ENCODE measurements at places on chromosomes 12 and 14.

- DNase-seq: no peak
Measured at GRCh38 chr14:86575141-86575540, 1045.2 kb downstream of the FLRT2 start.

DNA sequence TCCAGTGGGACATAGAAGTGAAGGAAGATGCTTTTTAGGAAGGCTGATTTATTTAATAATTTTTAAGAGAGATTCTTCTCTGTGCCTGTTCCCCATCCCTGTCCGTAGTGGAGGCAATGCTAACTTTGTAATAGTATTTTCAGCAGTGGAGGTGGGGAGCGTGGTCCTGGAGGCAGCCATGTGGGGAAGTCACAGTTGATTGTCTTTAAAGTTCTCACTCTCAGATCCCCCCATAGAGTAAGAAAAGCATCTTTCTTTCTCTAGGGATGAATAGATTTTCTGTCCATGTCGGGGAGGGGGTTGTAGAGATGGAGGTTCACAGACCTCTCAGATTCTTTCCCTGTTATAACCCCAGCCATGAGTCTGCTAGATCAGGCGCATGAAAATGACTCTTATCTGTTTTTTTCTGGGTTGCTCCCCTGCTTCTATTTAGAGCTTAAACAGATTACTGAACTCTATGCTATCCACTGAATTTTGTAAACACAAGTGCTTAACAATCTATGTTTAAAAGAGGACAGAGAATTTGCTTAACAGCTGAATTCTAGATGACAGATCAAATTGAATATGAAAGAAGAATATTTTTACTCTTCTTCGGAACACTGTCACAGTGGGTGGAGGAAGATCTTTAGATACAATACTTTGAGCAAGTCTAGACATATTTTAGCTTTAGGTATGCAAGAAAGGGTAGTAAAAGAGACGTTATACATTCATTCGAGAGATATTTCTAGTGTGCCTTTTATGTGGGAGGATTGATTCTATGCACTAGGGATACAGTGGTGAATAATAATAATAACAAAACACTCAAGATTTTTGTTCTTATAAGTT lies 25.3 kb downstream of the TMEM117 start:
- no peak for DNase-seq

DNA sequence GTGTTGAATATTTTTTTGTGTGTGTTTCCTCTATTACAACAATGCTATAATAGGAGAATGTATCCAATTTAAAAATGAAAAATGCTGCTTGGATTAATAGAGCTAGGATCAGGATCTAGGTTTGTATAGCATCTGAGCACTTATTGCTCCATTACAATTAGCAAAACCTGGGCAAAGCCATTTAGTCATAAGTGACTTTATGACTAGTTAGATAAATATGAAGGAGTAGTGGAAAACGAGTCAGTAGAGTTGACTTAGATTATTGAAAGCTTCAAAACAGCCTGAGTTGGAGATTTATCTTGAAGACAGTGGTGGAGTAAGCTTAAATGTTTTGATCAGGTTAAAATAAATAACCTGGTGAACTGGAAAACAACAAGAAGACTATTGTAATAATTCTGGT lies 2.8 kb downstream of the MED21 start:
- no peak for DNase-seq

DNA sequence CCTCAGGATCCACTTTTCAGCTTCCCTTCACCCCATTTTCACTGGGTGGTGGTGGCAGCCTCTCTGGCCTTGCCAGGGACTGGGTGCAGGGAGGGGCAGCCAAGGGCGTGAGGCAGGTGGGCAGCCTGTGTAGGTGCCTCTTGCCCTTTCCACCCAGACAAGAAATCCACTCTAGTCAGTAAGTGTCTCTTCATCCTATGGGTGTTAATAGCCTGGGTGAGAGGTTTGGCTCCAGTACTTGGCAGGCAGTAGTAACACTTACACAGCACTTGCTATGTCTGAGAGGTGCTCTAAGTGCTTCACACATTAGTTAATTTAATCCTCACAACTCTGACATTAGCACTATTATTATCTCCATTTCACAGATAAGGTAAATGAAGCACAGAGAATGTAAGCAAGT lies 171.9 kb downstream of the EMP1 start:
- DNase-seq: no peak

DNA sequence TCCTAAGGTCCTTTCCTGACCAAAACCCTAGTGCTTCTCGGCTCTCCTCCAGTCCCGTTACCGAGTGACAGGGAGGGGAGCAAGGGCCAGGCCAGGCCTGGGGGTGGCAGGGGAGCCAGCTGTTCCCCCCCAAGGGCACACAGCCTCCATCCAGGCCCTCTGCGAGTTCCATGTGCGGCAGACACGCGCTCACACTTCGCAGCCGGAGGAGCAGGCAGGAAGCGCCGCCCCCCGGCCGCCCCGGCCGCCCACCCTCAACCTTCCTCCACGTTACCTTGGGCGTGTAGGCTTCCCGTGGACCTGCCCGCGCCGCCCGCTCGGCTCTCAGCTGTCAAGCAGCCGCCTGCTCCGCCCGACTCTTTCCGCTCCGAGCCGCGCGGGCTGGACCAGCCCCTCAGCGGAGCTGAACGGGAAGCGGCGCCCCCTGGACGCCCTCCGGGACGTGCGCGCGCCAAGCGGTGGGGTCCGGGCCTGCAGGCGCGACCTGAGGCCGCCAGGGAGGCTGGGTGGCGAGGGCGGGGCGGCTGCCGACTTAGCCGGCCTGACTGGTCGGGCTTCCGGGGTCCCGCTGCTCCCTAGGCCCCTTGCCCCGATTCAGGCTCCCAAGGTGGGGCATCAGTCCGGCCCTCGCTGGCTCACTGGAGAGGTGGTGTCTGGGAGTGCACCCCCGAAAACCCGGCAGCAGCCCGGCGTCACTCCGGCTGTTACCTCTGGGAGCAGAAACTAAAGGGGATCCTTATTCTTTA lies at the start of gene CRACR2A:
TSS of gene CRACR2A (minus strand) at position 369 of the 746 bp plus-strand sequence. CDS start 56,110 bp downstream, outside the sequence.
- peak; percentile 72 for DNase-seq

- DNase-seq: no peak
Measured at GRCh38 chr14:89941830-89942377, 12.6 kb downstream of the EFCAB11 start.

GRCh38 chr14:29111554-29111953 lies 345.0 kb downstream of the FOXG1 start:
- no peak for DNase-seq

DNA sequence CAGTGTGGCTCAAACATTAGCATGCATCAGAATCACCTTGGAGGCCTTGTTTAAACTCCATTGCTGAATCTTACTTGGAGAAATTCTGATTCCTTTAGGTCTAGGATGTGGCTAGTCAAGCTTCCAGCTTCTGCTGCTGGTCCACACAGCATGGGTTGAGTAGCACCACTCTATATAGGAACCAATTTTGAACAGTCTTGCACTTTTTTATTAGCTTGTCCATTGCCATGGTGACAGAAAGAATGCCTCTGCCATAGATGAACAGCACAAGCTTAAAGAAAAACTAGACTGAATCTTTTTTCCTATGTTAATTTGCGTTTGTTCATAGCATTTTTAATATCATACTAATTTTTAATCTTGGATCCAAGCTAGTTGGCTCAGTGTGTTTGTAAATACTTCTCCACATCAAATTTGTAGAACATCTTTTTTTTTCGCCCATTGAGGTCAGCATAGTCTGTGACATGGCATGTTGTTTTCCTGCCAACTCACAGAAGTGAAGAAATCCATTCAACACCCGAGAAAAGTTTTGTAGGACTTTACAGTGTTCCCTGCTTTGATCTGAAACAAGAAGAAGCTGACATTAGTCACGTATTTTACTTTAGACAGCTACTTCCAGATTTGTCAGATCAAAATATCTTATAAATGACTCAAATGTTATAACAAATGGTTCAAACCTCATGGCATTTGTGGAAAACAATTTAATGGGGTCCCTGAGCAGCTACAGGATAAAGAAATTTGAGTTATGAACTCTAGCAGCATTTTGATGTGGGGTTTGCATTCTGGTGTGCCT lies 438.8 kb downstream of the EGLN3 start:
- no peak for DNase-seq

GRCh38 chr14:23632461-23633159 lies 3.6 kb upstream of the DHRS2 start:
- no peak for DNase-seq

DNA sequence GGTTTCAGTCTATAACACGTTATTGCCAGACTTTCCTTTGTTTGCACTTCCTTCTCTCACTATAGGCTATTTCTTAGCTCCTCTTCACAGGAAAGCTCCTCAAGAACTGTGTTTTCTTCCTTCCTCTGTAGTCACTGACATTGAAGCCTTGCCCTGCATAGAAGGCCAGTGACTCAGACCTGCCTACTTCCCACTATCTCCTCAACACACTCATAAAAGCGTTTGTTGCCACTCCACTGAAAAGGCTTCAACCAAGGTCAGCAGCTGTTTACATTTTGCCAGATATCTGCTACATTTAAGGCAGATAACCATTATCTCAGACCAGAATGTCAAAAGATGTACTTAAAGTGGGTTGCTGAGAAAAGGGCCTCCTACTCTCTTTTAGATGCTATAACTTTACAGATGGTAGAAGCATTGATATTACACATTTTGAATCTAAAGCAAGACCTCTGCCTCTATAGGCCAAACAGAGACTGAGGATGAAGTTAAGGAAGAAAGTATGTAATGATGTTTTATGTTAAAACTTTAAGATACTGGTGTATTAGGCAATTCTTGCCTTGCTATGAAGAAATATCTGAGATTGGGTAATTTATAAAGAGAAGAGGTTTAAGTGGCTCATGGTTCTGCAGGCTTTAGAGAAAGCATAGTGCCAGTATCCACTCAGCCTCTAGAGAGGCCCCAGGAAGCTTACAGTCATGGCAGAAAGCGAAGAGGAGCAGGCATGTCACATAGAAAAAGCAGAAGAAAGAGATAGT lies 233.3 kb upstream of the FLRT2 start:
- DNase-seq: no peak

DNA sequence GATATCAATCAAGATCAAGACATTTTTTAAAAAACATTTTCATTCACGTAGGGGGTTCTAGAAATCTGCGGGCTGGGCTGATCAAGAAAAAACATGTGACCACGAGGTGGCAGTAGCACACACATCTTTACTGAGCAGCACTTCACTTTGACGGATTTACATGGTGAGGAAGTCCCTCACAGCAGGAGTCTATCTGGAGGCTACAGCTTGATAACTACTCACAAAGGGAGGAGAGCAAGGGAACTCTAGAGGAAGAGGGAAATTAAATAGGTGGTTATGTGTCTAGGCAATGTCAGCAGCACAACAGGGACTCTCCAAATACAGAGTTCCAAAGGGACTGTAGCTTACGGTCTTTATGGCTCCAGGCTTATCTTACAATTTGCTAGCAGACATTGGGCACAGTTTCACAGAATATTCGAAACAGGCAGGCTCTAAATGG lies 248.1 kb downstream of the DPY19L2 start:
- no peak for DNase-seq

DNA sequence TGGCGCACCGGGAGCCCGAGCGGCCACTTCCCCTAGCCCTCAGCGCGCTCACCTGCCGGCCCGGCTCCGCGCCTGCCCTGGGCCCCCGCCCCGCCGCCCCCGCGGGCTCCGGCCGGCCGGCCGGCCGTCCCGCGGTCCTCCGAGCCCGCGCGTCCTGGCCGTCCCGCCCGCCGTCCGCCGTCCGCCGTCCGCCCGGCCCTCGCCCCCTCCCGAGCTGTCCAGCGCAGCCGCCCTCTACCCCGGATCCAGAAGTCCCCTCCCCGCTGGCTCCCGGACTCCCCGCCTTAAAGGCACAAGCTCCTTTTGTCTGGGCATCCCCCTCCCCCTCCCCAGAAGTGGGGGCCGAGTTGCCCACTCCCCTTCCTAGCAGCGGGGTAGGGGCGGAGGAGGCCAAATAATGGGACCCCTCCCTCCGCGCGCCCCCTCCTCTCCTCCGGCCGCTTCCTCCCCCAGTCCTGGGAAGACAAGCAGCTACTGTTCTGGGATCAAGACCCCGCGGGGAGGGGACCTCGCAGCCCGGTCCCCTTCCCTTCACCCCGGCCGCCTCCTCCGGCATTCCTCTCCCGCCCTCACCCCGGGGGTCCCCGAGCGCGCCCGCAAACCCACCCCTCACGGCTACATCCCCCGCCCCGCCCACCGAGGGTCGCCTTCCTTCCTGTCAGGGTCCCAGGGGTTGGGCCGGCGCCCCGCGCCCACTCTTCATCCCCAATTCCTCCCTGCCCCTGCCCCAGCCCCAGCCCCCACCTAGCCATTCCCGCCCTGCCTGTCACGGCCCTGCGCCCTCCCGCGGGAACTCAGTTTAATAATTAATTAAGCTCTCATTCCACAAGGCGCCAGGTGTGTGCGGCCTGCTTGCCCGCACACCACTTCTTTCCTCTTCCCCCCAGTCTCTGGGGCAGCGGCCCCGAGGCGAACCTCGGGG lies at the start of gene ADCY6:
TSS of gene ADCY6 (minus strand) at position 236 of the 922 bp plus-strand sequence. CDS start 5,655 bp downstream, outside the sequence.
- no peak for DNase-seq

DNA sequence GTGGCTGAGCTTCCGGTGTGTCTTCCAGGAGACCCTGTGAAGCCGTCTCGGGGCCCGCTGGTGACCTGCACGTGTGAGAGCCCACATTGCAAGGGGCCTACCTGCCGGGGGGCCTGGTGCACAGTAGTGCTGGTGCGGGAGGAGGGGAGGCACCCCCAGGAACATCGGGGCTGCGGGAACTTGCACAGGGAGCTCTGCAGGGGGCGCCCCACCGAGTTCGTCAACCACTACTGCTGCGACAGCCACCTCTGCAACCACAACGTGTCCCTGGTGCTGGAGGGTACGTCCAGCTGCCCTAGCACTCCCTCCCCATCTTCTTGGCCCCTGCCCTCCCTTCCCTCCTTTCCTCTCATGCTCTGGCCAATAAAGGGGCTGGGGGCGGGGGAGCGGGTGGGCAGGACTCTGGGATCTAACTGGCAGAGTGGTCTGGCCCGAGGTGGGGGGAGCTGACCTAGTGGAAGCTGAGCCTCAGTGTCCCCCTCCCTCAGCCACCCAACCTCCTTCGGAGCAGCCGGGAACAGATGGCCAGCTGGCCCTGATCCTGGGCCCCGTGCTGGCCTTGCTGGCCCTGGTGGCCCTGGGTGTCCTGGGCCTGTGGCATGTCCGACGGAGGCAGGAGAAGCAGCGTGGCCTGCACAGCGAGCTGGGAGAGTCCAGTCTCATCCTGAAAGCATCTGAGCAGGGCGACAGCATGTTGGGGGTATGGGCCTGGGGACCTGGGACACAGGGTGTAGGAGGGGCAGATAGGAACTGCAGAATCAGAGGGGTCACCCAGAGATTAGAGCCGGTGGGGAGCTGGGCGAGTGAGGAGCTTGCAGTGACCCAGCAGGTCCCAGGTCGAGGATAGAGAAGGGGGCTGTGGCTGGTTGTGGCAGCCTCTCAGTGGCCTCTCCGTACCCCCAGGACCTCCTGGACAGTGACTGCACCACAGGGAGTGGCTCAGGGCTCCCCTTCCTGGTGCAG lies 6.0 kb downstream of the ACVRL1 start:
- no peak for DNase-seq
